ENCODE measurements at places on chromosomes 16 and 17.
A peak's percentile ranks its signal among the peaks of the same experiment; 100 is the strongest.

DNA sequence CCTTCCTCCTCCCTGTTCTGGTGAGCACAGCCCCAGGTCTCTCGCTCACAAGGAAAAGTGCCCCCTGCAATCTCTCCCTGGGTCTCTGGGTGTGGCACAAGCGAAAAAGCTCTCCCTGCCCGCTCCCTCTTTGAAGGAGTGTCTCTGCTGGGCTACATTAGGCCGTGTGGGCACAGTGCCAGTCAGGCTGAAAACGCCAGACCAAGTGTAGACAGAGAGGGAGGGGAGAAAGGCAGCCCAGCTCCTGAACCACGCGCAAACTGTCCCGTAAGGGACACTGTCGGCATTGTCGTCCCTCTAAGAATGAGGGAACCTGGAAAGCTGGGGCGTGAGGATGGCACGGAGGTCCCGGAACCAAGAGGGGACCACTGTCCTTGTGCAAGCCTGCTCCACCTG lies 3.9 kb downstream of the SMIM5 start:
- DNase-seq, result no peak

- no peak for DNase-seq
Observed at GRCh38 chr17:45923511-45924268, 29.3 kb downstream of the MAPT start.

DNA sequence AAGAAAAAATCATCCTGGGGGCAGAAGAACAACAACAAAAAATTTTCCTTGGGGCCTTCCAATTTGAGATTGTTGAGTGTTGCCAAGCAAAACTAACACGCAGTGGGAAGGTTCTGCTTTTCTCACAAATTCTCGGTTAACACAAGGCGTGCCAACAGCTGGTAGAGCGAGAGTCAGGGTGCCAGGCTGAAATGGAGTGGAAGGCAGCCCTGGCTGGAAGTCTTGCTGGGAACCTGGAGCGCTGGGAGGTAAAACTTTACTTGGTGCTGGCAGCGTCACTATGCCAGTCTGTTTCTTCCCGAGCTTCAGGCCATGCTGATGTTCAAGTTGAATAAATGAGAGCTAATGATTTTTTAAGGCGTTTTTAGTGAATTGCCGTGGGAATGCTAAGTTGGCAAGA lies 189.4 kb downstream of the WWOX start:
- no peak for DNase-seq

GRCh38 chr17:30824002-30824355 lies 513 bp downstream of the CRLF3 start:
- DNase-seq, result no peak

GRCh38 chr17:18959071-18959844 lies 7.3 kb downstream of the SLC5A10 start:
- DNase-seq, result no peak

DNA sequence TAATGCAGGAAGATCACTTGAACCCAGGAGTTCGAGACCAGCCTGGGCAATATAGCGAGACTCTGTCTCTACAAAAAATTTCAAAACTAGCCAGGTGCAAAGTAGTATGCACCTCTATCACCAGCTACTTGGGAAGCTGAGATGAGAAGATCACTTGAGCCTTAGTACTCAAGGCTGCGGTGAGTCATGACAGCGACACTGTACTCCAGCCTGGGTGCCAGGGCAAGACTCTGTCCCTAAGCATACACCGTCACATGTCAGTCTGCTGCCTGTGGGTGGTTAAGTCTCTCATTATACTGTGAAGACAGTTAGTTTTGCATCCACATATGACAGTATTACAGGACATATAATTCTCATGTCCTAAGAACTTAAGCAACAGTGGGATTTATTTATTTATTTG lies 21.8 kb downstream of the NMRAL1 start:
- no peak for DNase-seq

- peak; percentile 53 for DNase-seq
Observed at GRCh38 chr16:56708525-56709442, 21.1 kb upstream of the NUP93 start.

- peak; percentile 81 for DNase-seq
Observed at GRCh38 chr17:1179818-1180742, at the start of gene ABR. Gene ABR, minus strand, starts transcription at chr17:1179981. Its CDS starts 254 bp downstream, at chr17:1179727.

- DNase-seq, result no peak
Observed at GRCh38 chr17:11598274-11599221, at the start of gene DNAH9. Gene DNAH9, plus strand, starts transcription at chr17:11598470. Its CDS starts 29 bp downstream, at chr17:11598499.

DNA sequence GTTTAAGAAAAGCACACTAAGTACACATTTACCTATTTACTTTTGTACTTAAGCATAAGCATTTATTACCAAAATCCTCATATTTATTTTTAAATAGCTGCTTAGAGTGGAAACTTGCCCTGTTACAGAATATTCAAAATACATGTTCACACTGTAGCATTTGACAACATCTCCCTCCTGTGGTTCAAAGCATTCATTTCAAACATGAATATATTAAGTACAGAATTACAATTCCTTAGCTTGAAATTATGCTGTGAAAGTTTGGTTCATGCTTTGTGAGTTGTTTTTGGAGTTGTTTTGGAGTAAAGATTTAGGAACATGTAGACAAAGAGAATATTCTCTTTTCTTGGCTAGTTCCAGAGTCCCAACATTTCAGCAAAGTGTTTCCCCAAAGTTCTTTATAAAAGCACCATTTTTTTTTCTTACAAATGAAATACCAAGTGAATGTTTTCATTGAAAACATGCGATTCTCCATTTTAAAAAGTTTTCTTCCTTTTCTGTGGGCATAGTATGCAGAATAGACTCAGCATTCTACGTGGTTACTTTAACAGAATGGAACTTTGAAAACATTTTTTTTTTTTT lies 33.2 kb downstream of the TUBD1 start:
- DNase-seq, result no peak

GRCh38 chr17:16873174-16874035 lies 98.5 kb downstream of the TNFRSF13B start:
- no peak for DNase-seq

- DNase-seq, result no peak
Observed at GRCh38 chr17:75874323-75875181, 3.8 kb downstream of the TRIM47 start.

DNA sequence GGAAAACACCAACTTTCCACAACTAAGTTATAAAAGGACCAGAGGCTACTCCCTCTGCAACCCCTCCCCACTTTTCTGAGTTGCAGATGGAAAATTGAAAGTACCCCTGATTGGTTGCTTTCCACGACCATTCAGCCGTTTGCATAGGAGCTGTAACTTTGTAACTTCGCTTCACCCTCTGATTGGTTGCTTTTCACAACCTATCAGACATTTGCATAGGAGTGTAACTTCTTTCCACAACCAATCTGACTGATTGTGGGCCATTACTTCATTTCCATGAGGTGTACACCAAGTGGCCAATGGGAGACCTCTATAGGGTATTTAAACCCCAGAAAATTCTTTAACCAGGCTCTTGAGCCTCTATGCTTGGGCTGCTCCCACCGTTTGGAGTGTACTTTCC lies 644.1 kb downstream of the WWOX start:
- no peak for DNase-seq

DNA sequence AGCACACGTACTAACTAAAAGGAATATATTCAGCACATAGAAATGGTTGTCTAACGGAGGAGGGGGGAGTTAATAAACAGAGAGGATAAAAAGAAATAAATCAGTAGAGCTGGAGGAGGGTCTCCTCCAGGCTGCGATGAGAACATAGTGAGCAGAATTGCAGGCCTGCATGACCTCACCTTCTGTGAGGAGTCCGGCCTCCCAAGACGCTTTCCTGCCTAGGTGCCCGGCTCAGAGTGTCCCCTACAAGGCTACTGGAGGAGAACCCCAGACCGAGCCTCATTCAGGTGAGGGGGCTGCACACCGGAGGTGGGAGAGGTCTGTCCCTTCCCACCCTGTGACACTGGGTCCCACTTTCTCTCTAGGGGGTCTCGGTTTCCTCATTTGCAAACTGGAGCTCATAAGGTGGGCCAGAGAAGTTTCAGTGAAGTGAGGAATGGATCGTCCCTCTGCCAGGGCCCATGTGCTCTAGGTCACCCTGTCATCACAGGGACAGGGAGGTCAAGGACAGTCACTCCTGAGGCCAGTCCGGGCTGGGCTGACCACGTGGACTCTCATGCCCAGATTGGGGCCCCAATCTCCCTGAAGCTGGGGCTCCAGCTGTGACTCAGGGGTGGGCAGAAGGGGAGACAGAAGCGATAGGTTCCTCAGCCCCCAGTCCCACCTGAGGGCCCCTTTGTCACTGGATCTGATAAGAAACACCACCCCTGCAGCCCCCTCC lies 3.3 kb upstream of the HBM start:
- DNase-seq, result no peak

GRCh38 chr16:75273054-75273925 lies 21.9 kb upstream of the BCAR1 start:
- no peak for DNase-seq

DNA sequence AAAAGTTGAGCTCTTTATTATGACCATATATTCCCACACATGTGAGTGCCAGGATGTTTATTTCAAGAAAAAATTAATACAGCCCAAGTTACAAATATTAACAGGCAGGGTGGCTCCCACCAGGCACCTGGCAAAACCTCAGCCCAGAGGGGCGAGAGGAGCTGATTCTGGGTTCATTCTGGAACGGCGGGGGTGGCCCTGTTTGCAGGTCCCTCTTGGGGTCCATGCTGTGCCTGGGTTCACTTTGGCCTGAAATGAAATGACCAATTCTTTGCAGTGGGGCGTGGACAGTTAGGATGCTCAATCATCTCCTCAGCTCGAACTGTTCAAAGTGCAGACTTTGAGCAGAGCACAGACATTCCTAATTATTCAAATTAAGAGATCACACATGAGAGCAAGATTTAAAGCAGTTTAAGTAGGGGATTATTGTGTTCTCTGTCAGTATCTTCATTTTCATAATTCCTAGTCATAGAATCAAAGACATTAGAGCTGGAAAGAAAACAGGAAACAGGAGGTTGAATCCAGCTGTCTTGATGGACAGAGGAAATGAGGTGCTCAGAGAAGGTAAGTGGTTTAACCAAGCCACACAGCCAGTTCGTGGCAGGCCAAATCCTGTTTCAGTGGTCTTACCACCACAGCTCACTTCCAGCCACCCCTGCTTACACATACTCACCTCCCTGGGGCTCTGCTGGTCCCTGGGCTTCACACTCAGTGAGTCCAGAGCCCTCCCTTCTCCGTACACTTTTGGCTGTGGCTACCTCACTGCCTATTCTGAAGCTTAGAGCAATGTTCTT lies 363.9 kb upstream of the TNRC6C start:
- no peak for DNase-seq

- no peak for DNase-seq
Observed at GRCh38 chr17:80890921-80891396, 100.7 kb upstream of the CHMP6 start.

DNA sequence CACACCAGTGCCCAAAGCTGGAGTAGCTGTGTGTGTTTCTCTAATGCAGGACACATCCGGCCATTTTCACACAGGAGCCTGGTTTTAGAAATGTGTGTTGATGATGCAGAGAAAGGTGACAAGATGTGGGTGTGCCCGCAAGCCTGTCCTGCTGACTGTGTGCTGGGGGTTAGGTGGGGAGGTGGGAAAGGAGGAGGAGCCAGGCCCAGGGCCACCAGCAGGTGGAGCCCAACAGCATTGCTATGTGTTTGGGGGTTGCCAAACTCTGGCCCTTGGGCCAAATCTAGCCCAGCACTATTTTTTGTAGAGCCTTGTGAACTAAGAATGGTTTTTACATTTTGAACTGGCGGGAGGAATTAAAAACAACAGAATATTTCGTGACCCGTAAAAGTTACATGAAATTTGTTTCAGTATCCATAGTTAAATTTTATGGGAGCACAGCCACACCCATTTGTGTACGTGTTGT lies 61.7 kb upstream of the LGALS9 start:
- DNase-seq, result no peak

DNA sequence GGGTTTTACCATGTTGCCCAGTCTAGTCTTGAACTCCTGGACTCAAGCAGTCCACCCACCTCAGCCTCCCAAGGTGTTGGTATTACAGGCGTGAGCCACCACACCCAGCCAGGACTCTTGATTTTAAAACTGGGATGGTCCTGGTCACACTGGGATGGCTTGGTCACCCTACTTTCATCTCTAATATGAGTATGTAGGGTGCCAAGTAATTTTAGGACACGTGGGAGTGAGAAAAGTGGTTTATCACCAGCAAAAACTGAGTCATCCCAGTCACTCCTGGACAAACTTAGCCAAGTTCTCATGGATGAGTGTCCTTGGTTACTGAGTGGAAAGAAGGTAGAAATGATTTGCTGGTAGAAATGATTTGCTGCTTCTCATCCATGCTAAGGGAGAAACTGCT lies 9.9 kb downstream of the CLEC19A start:
- DNase-seq, result no peak

- DNase-seq, result no peak
Observed at GRCh38 chr17:76405607-76405966, 21.2 kb downstream of the SPHK1 start.

DNA sequence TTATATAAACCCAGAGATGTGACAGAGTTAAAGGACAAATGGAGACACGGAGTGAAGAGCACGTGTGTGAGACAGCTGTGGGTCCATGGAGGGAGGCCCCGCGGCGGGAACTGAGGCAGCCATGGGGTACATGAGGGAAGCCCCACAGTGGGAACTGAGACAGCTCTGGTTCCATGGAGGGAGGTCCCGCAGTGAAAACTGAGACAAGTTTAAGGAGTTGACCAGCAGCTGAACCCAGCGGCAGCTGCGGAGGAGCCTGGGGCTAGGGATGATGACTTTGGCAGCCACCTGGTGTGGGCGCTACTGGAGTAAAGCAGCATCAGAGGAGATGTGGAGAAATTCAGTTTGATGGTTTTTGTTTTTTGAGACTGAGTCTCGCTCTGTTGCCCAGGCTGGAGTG lies 185.1 kb downstream of the RPTOR start:
- DNase-seq, result no peak

- no peak for DNase-seq
Observed at GRCh38 chr17:77208217-77208808, 67.5 kb downstream of the SEC14L1 start.

DNA sequence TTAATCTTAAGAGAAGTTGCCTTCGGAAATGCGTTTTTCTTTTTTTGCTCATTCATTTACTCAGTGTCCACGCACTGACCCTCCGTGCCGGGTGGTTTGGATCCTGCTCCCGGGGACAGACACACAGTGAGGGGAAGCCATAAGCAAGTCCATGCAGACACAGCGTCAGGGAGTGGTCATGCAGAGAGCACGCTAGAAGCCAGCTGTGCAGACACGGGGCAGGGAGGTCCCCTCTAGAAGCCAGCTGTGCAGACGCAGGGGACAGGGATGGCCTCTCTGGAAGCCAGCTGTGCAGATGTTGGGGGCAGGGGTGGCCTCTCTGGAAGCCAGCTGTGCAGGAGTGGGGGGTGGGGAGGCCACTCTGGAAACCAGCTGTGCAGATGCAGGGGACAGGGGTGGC lies 4.8 kb downstream of the GAA start:
- DNase-seq, result no peak

GRCh38 chr16:86630471-86630870 lies 52.1 kb downstream of the FOXL1 start:
- no peak for DNase-seq

- DNase-seq, result peak; percentile 5
Observed at GRCh38 chr16:53224951-53225533, 170.3 kb downstream of the CHD9 start.

GRCh38 chr17:78935419-78936323 lies 10.5 kb upstream of the TIMP2 start:
- DNase-seq, result no peak

- DNase-seq, result no peak
Observed at GRCh38 chr17:21029036-21029435, 13.8 kb downstream of the USP22 start.

- DNase-seq, result no peak
Observed at GRCh38 chr17:58667934-58668597, 23.8 kb downstream of the TEX14 start.
